Esophagus muscularis mucosa (tissue), 4 donors: ENCODE measurements at places on chromosomes 3 and 15. TPM values are rescaled to one million over a fixed set of nuclear protein-coding genes. Genes with fewer than 3 reads are reported as not detected.

DNA sequence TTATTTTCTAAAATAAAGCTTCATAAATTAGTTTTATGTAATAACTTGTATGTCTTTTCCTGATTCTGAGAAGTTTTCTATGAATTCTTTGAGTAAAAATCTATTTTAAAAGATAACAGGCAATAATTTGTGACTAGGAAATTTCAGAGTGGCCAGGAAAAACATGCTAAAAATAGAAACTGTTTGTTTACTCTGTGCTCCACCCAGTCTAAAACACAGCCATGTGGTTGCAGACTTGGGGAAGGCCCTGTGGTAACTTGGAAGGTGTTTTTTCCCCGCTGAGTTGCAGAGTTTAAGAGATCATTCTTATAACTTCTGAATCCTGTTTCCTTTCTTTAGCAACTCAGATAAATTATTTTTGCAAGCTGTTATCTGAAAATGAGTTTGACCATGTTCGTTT, 21.9 kb downstream of the PLCL2 start:
- DNase-seq, result no peak

Gene DUOXA2
- total RNA-seq, result not detected

GRCh38 chr3:183896610-183897009, 11.9 kb upstream of the PARL start:
- no peak for DNase-seq

DNA sequence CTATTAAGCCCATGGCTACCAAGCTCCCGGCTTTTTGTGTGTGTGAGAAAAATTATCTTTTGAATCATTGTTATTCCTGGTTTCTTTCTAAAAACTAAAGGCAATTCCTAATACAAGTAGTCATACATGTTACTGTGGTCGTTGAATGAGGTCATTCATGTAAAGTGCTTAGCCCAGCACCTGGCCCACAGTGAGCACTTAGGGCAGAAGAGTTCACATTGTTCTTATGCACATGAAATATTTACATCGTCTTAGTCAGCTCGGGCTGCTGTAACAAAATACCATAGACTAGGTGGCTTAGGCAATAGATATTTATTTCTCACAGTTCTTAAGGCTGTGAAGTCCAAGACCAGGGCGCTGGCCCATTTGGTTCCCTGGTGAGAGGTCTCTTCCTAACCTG, 216.1 kb downstream of the SHQ1 start:
- no peak for DNase-seq

GRCh38 chr15:61318802-61319525, 89.9 kb upstream of the RORA start:
- DNase-seq, result peak; percentile 55

GRCh38 chr3:172276103-172276502, 172.2 kb downstream of the GHSR start:
- DNase-seq, result no peak

Gene SGO1
- 0.34 TPM for total RNA-seq

Gene FOXL2
- not detected for total RNA-seq

Gene INSYN1
- total RNA-seq, result 26.4 TPM

GRCh38 chr3:173711619-173712018, 314.1 kb downstream of the NLGN1 start:
- DNase-seq, result no peak

Gene EXD1
- not detected for total RNA-seq

DNA sequence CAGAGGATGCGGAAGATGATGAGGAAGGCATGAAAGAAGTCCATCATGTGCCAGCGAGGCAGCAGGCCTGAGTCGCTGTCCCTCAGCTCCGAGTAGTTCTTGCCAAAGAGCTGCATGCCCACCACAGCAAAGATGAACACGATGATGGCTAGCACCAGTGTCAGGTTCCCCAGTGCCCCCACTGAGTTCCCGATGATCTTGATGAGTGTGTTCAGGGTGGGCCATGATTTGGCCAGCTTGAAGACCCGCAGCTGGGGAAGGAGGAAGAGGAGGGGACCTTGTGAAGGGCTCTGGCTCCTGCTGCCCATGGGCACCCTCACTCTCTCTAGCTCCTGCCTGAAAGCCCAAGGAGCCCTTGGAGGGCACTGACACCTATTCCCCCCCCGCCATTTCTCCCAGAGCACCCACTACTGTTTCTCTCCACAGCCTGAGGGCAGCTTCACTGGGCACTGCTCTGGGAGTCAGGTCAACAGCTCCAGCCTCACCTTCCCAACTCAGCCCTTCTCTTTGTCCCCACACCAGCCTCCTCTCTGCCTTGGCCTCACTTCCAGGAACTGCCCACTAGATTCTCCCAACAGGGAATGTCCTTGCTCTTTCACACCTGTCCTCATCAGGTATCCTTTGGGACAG, 63.6 kb downstream of the SCN5A start:
- peak; percentile 80 for DNase-seq

- no peak for DNase-seq
Observed at GRCh38 chr3:99315896-99316295, 322.5 kb upstream of the COL8A1 start.

Gene DNAH12
- total RNA-seq, result not detected
